ENCODE measurements at places on chromosomes 6 and 20.

- DNase-seq: no peak
These were observed 84.5 kb downstream of the GJA10 start for GRCh38 chr6:89978749-89979145.

DNA sequence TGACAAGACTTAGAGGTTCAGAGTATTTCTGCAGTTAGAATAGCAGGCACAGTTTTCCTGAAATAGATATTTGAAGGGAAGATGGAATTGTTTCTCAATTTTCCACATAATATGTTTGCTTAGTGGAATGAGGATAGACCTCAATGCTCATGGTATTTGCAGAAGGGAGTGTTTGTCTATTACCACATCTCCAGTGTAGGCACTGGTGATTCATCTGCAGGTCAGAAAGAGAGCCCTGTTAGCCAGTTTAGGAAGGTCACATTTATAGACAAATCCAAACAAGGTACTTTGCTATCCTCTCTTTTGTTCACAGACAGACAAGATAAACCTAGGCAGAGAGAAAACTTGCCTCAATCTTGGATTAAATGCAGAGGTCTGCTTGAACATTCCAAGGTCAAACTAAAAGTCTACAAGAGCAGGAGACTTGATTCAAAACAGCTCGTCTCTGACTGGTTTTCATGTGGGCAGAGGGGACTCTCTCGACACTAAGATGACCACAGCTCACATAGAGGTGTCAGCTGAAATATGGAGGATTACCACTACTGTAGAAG is 22.8 kb downstream of the ISM1 start:
- DNase-seq: no peak

GRCh38 chr6:98747960-98748359 is 86.4 kb upstream of the POU3F2 start:
- no peak for DNase-seq

DNA sequence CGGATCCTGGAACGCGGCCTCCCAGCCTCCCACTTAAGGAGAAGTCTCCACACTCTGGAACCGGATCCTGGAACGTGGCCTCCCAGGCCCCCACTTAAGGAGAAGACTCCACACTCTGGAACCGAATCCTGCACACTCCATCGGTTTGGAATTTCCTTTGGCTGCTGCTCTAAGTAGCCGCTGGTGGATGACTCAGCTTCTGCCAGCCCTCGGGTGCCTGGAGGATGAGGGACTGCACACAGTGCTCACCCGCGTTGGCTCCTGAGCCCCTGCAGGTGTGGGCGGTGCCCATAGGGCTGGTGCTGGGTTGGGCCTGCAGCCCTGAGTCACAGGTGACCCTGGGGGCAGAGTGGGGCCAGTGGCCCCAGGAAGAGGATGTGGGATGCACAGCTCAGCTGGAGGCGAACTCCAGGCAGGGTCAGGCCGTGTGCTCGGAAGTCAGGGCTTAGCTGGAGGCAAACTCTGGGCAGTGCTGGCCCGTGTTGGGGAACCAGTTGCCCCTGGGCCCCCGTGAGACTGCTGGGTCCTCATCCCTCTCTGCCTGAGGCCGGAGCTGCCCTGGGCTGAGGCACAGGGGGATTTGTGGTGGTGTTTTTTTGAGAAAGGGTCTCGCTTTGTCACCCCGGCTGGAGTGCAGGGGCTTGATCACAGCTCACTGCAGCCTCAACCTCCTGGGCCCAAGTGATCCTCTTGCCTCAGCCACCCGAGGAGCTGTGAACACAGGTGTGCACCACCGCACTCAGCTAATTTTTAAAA is 13.9 kb upstream of the TNFRSF6B start:
- DNase-seq: no peak

DNA sequence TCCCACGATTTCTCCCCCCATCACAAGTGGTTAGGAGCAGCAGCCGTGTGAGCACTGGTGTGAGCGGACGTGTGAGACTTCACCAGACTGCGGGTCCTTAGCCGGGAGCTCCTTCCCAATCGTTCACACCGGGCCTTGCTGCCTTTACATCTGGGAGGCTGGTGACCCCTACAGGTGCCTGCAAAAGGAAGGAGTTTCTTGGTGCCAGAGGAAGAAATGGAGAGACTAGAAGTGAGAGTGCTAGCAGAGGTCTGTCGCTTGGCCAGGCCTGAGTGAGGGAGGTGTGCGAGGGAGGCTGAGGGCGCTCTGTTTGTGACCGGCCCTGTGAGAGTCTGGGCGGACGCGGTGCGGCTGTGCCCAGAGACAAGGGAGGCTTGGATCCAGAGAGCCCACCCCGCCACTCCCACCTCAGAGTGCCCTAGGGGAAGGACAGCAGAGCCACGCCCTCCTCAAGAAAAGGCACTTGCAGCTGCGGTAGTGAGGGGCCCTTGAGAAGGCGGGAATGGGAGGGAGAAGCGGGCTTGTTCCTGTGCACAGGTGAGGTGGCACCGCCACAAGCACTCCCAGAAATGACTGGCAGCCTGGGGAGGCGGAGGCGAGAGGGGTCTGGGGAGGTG is 10.0 kb upstream of the ARMC2 start:
- no peak for DNase-seq

DNA sequence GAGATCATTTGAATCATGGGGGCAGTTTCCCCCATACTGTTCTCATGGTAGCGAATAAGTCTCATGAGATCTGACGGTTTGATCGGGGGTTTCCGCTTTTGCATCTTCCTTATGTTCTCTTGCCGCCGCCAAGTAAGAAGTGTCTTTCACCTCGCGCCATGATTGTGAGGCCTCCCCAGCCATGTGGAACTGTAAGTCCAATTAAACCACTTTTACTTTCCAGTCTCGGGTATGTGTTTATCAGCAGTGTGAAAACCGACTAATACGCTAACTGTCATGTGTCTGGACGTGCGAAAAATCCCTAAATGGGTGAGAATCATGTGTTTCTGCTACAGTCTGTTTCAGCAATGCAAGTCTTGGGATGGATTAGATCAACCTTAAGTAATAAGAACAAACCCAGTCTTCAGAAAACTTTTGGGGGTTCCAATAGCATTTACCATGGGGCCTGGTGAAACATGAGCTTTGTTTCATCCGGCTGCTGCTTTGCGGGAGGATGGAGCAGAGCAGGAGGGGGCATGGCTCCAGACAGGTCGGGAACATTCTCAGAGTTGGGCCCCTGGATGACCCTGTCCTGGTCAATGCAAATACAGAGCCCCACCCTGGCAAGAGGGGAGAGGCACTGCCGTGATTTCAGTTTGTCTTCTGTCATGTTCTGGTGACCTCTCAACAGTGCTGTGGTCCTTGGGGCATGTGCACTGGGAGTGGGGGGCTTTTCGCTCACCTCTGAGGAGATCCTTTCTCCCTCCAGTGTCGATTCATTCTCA is 41.5 kb downstream of the CTCFL start:
- DNase-seq: no peak

- DNase-seq: no peak
These were observed 44.0 kb upstream of the DOK5 start for GRCh38 chr20:54431156-54431944.

DNA sequence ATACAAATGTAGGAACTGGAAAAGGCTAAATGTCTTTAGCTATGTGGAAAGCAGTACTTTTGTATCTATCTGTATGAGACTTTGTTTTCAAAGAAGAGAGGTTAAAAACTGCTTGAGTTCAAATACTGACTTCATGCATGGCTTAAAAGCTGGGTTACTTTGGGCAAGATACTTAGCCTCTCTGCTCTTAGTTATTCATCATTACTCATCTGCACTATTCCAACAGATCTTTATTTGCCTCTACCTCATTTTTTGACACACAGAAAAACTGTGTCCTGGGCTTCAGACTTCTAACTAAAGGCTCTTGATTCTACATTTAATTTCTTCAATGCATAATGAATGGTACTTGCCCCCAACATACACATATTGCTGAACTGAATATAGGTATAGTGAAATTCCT is 114.8 kb downstream of the DST start:
- no peak for DNase-seq

DNA sequence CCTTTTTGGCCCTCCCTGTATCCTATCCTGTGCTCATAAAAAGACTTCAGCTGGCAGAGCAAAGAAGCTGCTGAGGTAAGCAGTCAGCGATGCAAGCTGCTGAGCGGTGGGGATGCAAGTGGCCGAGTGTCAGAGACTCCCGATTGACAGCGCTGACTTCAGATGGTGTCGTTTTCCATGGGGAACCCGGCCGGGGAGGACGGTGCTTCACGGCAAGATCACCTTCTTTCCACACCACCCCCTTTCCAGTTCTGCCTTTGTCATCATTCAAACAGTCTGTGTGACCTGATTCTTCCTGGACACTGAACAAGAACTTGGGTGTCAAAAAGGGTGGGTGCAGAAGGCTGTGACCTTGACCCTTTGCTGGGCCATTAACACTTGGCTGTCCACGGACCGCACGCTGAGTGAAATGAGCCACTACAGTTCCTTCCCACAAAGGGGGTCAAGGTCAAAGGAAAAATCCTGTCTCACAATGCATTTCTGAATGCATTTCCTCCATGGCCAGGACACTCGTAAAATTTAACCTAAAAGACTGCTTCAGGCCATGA is 52.9 kb upstream of the UNC93A start:
- no peak for DNase-seq

- no peak for DNase-seq
These were observed 884 bp upstream of the CUTA start for GRCh38 chr6:33418690-33419291.

- no peak for DNase-seq
These were observed 8.1 kb downstream of the SNRPB start for GRCh38 chr20:2462484-2462883.

DNA sequence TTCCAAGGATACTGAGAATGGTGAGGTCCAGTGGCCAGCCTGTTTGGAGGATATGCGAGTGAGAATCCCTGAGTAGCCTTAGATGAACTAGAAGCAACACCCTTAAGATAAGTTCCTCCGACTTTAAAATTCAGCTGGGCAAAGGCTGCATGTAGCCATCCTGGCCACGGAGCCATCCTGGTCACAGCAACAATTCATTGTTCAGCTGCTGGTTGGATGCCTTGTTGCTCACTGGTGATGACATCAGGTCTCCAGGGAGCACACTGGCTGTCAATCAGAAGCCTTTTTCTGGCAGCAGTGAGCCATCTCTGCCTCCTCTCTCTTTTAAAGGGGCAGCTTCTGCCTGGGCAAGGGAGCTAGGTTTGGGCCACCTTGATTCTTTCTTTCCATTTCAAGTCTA is 22.4 kb upstream of the RIMS4 start:
- peak; percentile 6 for DNase-seq

GRCh38 chr6:138572167-138572875 is 73.0 kb upstream of the NHSL1 start:
- peak; percentile 88 for DNase-seq

GRCh38 chr6:38552121-38552520 is 87.6 kb downstream of the BTBD9 start:
- DNase-seq: no peak

DNA sequence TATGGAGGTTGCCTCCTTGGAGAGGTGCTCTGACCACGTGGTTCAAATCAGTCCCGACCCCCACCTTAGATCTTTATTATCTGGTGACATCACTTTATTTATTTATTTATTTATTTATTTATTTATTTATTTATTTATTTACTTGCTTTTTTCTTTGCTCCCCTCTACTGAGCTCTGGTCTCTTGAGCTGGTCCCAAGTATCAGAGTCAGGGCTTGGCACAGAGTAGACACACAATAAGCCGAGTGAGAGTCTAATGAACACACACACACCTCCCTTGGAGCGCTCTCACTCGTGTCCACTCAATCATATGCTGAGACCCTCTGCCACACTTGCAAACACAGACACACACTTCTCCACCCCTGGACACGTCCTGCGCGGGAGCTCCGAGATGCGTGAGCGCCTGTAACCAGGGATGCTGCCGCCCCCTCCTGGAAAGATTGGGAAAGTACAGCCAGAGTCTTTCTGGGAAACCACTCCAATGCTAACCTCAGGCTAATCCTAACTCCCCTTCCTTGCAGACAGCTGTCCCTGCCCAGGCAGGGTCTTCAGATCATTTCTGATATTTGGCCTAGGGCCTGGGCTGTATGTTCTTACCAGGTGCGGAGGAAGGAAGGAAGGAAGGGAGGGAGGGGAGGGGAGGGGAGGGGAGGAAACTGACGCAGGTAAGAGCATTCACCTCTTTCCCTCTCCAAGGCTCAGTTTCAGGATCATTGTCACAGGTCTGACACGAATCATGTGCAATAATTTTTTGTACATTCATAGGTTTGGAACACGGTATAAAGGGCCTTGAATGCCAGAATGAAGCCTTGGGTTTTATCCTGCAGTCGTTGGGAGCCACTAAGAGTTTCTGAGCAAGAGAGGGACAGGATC is 70.9 kb downstream of the STK35 start:
- DNase-seq: peak; percentile 65

DNA sequence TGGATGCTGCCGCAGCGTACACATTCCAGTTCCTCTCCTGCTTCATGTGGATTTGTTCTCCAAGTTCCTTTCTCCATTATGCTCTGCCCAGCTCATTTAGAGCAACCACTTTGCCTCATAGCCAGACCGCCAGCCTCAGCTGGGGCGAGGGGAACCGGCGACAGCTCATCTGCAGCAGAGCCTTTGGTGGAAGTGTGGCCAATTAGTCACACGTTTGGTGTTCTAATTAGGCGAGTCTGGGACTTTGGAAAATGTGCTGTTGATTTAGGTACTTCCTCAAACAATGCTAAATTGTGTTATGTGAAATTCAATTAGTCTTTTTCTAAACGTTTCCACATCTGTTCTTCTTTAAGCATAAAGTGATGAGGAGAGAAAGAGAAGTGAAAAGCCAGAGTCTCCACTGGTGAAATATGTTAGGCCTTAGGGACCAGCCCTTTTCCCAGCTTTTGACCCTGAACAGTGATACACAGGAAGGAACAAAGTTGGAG is 217.9 kb downstream of the TBX18 start:
- no peak for DNase-seq

DNA sequence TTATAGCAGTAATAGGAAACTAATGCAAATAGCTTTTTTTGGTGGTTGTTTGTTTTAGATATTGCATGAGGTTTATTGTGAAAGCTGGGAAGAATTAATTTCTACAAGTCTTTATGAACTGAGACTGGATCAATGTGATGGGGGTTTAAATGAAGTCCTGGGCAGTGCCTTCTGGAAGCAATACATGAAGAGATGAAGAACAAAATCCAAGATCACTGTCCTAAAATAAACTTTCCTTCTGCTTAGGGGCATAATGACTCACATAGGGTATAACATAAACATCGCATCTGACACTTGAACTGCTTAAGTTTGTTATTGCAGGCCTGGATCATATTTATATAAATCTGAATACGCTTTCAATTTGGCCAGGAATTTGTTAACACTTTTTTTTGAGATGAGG is 20.9 kb upstream of the SHLD1 start:
- DNase-seq: no peak

- DNase-seq: no peak
These were observed 66.4 kb downstream of the CLIC5 start for GRCh38 chr6:45949256-45949655.

- no peak for DNase-seq
These were observed 392.3 kb upstream of the RUNX2 start for GRCh38 chr6:44935693-44936300.

Data from NCI-H1105 treated with DMSO at 0.1 percent for 48 hours (cell line).